ENCODE measurements at places on chromosomes 13 and 19.

DNA sequence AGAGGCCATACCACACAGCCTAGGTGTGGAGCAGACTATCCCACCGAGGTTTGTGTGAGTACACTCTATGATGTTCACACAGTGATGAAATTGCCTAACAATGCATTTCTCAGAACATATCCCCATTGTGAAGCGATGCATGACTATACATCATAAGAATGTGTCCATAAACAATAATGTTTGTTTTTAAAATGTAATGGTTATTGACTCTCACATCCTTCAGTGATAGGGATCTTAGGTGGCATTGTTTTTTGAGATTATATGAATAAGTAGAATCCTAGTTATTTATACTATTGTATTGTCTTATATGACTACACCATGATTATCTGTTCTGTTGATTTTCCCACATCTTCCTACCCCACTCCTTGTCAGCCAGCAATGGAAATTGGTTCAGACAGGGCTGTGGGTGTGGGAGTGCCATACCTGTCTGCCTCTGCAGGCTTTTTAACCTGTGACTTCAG, 13.6 kb downstream of the CCNA1 start:
- no peak for DNase-seq

DNA sequence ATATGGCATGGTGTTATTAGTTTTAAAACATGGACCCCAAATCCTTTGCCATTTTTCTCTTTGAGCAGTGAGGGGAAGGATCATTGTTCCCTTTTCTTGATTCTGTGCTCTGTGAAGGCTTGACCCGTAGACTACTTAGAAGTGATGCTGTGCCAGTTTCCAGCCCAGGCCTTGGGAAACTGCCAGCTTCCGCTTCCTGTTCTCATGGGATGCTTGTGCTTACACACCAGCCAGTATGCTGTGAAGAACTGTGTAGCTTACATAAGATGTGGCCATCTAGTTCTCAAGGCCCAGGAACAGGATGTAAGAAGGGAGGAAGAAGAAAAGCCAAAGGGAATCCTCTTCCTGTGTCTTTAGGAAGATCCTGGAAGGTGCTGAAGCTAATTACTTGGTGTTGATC, 180.9 kb downstream of the PCCA start:
- DNase-seq = no peak

DNA sequence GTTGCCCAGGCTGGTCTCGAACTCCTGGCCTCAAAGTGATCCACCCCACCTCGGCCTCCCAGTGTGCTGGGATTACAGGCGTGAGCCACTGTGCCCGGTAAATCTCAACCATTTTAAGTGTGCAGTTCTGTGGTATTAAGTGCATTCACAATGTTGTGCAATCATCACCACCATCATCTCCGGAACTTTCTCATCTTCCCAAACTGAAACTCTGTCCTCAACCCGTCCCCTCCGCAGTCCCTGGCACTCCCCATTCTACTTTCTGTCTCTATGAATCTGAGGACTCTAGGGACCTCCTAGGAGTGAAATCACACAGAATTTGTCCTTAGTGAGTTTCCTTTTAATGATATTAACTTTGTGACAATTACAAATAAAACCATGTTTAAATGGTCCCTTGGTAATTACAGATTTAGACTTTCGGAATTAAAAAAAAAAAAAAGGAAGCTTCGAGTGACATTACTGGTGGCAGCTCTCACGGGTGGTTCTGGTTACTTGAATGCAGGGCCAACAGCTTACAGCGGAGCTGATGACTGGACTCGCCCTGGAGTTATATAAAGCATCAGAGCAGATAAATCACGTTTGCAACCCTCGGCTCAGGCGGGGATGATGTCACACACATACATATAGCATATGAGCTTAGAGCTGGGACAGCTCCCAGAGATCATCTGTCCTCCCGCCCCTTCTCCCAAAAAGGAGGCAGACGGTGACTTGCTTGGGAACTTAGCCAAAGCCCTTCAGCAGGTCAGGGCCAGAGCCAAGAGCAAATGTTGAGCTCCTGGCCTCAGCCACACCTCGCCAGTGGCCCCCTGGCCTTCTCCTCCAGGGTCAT, 89.8 kb downstream of the ZNF557 start:
- DNase-seq = no peak

- DNase-seq = no peak
Measured at GRCh38 chr19:40279120-40279551, 6.0 kb downstream of the AKT2 start.

DNA sequence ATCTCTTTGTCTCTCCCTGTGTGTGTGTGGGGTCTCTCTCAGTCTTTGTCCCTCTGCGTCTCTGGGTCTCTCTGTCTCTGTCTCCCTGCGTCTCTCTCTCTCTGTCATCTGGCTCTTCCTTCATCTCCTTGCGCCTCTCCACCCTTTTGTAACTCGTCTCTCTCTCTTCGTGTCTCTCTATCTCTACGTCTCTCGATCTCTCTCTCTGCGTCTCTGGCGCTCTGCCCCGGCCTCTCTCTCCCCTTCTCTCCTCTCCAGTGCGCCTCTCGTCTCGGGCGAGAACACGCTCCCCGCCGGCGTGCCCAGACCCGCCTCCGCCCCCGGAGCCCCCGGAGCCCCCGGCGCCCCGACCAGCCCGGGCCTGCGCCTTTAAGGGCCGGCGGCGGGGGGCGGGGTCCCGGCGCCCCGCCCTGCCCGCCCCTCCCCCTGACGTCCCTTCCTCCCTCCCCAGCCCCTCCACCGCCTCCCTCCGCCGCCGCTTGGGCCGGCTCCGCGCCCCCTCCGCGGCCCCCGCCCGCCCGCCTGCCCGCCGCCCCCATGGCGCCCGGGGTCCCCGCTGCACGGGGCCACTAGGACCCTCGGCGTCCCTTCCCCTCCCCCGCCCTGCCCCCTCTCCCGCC, at the start of gene MARK4:
TSS of gene MARK4 (plus strand) at position 440 of the 620 bp plus-strand sequence. CDS start 318 bp downstream, outside the sequence.
- peak; percentile 50 for DNase-seq

GRCh38 chr19:40370997-40371801, 18.8 kb downstream of the HIPK4 start:
- DNase-seq = no peak

- no peak for DNase-seq
Measured at GRCh38 chr13:31920727-31921100, 110.9 kb upstream of the FRY start.

GRCh38 chr19:5680084-5680436, 256 bp downstream of the MICOS13 start:
- DNase-seq = no peak

GRCh38 chr13:46035066-46035465, 17.5 kb downstream of the ZC3H13 start:
- no peak for DNase-seq

GRCh38 chr19:54422136-54422535, 6.9 kb downstream of the TTYH1 start:
- no peak for DNase-seq

DNA sequence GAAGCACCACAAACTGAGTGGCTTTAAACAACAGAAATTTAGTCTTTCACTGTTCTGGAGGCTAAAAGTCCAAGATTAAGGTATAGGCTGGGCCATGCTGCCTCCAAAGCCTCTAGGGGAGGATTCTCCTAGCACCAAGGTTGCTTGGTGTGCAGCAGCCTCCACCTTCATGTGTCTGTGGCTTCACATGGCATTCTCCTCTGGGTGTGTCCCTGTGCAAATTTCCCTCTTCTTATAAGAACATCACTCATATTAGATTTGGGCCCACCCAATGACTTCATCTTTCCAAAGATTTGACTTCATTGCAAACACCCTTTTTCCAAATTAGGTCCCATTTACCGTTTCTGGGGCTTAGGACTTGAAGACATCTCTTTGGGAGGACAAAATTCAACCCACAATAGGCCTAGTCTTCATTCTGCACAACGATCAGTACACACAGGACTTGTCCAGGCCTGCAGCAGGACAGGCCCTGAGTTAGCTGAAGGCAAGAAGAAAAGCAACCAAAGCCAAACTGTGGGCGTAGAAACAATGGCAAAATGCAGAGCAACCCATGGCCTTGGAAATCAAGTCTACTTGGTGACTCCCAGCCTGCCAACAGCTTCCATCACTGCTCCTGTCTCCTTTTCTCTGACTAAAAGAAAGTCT, 521.2 kb upstream of the NBEA start:
- no peak for DNase-seq

DNA sequence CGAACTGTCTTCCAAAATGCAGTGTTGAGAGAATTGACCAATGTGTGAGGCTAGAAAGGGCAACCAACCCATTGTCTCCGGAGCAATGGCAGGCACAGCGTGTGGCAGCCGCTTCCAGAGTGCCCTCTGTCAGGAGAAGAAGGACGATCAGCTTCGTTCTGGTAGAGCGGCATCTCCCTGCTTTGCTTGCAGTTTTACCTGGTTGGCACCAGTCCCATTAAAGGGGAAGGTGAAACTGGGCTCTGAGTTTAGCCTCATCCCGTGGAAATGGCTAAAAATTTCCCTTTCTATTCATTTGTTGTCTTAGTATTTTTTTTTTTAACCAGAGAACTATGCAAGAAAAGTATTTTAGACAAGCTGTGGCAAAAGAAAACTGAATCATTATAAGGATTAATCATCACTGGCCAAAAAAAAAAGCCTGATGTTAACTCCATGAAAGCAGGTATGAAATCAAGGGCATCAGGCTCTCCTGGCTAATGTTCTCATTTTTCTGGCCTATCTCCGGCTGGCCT, 81.5 kb upstream of the SLC7A1 start:
- DNase-seq = no peak

- no peak for DNase-seq
Measured at GRCh38 chr19:18793144-18794028, 2.3 kb upstream of the COMP start.

DNA sequence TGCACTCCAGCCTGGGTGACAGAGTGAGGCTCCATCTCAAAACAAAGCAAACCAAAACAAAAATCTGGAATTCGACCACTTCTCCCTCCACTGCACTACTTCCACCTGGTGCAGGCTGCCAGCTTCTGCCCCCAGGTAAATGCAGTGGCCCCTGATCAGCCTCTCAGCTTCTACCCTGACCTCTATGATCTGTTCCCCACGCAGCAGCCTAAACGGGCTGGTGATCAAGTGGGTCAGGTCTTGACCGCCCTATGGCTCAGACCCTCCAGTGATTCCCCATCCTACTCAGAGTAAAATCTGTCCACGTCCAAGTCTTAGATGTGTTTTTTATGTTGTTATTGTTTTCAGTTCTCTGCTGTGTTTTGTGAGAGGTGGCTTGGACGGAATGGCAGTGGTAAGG, 163.9 kb downstream of the KCTD15 start:
- DNase-seq = no peak

GRCh38 chr13:60165391-60166099, 1.8 kb upstream of the DIAPH3 start:
- DNase-seq = no peak

DNA sequence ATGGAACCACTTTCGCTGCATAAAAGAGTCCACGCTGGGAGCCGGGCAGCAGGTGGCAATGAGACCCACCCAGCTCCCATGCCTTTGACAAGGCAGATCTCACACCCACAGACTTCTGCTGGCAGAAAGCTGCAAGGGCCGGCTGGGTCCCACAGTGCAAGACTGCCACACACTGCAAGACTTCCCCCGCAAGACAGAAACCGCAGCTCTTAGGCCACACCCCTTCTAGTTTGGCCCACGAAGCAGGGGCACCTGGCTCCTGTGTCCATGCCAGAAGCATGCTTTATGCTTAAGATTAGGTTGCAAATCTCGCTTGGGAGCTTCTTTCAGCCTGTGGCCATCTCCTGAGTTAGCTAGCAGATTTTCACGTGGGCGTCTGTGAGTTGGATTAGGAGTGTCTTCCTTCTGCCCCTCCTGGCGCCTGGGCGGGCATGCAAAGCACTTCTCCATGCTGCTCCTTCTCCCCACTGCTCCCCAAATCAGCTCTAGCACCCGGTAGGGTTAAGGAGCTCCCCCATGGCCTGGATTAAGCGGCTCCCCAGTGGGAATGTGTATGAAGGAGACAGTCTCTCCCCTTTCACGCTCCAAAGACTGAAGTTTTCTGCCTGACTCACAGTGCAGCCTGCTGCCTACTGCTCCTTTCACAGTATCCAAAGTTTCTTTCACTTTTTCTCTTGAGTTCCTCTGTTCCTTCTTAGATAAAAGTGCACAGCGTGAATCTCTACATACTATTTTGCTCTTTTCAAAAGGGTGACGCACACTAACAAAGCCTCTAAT, 17.7 kb downstream of the GPC6 start:
- no peak for DNase-seq

DNA sequence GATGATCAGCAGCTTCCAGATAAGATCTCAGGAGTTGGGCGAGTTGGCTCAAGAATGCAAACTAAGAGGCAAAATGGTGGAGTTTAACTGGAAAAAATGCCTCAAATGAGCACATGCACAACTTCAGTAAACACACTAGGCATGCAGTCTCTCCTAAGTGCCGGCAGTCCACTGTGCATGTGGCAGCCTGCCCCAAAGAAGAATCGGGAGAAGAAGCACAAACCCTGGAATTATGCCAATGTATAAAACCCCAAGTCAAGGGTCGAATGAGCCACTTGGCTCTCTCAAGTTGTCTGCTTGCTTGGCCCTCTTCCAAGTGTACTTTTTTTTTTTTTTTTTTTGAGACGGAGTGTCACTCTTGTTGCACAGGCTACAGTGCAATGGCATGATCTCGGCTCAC, 53.3 kb upstream of the SLITRK1 start:
- no peak for DNase-seq

DNA sequence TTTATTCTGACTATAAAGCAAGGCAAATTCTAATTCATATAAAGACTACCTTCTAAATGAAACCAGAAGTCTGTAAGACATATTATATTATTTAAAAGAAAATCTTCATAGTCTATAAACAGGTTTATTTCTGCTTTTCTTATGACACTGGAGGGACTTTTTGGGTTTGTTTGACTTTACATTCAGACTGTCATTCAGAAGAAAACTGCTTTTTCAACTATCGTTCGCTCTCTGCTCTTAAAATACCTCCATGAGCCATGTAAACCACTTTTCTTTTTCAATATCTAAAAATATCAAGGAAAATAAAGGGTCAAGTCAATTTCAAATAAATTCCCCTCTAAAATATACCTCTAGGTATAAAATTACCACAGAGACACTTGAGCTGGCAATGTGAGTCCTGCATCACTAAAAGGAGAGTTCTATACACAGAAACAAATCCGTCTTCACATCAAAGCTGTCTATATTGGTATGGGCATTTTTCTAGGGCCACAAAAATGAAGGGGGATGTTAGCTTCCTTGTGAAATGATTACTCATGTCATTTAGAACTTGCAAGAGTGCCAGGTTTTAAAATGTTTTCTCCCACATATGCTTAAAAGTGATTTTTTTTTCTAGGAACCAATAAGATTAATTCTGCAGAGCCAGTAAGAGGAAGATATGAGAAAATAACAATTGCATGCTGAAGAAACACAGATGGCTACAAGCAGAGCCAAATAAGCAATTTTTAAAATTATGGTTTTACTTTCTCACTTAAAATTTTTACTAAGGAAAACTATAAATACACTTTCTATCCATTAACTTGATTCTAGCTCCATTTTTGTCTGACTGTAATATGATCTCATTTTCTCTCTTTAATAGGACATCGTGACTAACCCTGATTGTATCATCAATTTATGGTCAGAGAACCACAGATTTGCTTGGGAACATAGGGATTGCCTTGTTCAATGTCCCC, 181.8 kb downstream of the TBC1D4 start:
- DNase-seq = no peak

DNA sequence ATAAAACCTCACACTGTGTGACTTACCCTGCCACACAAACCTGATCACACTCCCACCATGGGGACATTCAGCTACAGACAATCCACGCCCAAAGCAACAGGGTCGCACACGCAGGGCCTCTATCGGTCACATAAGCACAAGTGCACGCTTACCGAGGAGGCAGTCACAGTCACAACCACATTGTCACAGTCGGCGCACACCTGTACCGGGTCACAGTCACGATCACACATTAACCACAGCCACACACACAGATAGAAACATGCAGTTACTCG, 579 bp downstream of the ZNF566 start:
- no peak for DNase-seq

GRCh38 chr13:52924289-52925148, 76.1 kb upstream of the PCDH8 start:
- no peak for DNase-seq
